ENCODE measurements at places on chromosomes 16 and 17.
A peak's percentile ranks its signal among the peaks of the same experiment; 100 is the strongest.

DNA sequence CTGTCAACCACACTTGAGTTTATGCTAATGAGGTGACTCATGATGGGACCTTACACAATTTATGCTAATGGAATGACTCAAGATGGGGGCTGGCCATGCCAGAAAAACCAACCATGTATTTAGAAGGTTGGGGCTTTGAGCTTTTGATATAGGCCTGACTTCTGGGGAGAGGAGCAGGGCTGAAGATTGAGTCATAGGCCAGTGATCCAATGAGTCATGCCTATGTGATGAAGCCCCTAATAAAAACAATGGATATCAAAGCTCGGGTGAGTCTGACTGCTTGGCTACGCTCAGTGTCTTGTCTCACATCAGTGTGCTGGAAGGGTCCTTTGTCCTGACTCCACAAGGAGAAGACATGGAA is 7.3 kb downstream of the MFSD6L start:
- DNase-seq, result no peak

DNA sequence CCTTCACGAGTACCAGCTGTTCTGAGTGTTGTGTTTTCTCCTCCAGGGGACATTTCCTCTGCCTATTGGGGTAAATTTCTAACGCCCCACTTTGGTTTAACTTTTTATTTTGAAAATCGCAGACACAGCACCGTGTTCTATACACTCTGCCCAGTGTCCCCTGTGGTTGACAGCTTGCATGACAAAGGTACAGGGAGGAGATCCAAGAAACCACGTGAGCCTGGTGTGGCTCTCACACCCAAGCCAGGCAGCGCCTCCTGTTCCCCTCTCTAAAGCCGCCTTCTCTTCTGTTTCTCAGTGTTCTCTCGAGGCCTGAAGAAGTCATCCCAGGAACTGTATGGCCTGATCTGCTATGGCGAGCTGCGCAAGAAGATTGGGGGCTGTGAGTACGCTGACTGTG is 25.4 kb downstream of the CRAMP1 start:
- DNase-seq, result no peak

DNA sequence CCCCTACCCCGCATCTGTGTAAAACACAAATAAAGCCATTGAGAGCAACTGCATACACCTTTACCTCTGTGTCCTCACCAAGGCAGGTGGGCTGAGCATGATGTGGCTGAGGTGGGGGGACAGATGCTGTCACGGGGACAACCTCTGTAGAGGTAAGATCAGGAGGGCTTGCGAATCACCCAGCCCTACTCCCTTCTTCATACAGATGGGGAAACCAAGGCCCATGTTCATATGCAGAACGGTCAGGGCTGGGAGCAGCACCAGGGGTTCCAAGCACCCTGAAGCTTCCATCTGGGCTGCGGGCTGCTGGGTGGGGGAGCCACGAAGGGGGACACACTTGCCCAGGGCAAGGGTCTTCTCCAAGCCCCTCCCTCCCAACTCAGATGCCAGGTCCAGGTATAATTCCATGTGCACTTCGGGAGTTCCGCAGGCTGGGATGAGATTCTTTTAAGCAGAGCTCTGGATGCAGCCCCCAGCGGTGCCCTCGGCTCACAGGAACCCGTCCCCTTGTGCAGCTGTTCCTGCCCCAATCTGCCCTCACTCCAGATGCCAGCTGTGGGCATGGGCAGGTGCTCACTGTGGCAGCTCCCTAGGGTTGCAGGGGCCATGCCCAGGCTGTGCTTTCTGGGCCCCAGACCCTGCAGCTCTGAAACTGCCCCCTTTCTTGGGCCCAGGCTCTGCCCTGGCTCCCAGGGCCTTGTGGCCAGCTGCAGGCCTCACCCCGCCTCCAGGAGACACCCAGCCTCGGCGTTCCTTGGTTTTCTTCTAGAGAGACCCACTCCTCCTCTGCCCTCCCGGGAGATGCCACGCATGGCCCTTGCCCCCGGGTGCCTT is 9.6 kb downstream of the CTRB1 start:
- no peak for DNase-seq

GRCh38 chr17:53227514-53227913 is 595.2 kb upstream of the KIF2B start:
- no peak for DNase-seq

- DNase-seq, result no peak
Observed at GRCh38 chr16:50281391-50282009, 15.1 kb downstream of the ADCY7 start.

- no peak for DNase-seq
Observed at GRCh38 chr17:34356194-34356593, at the start of gene CCL13. CCL13 (plus strand) TSS chr17:34356480; CDS start chr17:34356527, 47 bp downstream.

GRCh38 chr17:14762736-14763479 is 462.0 kb downstream of the HS3ST3B1 start:
- DNase-seq, result no peak

DNA sequence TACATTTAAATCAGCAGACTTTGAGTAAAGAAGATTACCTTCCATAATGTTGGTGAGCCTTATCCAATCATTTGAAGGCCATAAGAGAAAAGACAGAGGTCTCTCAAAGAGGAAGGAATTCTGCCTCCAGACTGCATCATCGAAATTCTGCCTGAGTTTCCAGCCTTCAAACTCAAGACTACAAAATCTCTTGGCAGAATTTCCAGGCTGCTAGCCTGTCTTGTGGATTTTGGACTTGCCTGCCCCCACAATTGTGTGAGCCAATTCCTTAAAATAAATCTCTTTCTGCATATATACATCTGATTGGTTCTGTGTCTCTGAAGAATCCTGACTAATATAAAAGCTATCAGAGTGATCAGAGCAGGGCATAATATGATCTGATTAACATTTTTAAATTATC is 216.6 kb upstream of the CPHXL start:
- no peak for DNase-seq

GRCh38 chr17:75615301-75615700 is 17.9 kb upstream of the SMIM5 start:
- no peak for DNase-seq

DNA sequence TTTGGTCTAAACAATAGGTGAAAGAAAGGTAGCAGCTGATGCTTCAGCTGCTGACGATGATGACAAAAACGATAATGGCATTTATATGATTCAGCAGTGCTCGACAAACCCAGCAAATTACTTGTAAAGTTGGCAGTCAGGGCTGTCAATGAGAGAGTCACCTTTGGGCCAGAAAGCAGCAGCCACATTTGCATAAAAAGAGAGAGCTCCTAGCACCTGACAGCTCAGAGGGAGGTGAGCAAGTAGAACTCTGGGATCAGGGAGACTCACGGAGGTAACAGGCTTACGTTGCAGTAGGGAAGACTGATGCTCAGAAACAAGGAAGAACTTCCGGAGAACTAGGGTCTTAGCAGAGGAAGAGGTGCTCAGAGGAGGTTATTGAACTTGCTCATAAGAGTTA is 291.9 kb upstream of the ZFHX3 start:
- no peak for DNase-seq

DNA sequence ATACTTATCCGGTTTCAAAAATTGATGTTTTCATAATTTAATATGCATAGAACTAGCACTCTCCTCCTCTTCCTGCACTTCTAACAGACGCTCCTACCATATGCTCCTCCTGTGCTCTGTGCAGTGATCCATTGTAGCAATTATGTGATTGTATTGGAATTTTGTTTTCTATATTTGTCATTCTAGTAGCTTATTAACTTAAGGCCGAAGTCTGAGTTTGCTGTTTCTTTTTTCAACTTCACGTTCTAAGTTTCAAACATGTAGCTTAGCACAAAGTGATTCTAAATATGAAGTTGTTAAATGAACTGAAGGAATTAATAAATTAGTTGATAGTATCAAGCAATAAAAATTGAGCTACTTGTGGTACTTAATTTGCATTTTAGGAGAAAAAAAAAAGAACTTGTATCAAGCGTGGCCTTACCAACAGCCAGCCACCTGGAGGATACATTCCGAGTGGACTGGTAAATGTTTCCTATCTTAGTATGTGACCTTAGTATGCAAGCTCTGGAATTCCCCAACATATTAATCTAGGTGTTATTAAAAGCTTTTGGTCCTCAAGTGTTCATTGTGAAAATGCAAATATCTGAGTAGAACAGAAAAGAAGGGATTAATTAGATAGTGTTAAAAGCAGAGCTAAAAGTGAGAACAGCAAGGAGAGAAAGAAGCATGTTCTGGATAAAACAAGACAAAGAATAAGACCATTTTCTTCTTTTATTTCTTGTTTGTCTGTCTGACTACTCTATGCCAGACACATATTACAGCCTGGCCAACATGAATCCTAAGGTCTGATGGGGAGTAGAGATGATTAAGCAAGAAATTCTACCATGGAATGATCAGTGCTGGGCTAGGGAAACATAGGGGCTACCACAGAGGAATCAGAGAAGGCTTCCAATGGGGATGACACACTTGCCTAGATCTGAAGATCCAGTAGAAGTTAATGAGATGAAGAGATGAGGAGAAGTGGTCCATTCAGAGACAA is 290.4 kb upstream of the MON1B start:
- no peak for DNase-seq

DNA sequence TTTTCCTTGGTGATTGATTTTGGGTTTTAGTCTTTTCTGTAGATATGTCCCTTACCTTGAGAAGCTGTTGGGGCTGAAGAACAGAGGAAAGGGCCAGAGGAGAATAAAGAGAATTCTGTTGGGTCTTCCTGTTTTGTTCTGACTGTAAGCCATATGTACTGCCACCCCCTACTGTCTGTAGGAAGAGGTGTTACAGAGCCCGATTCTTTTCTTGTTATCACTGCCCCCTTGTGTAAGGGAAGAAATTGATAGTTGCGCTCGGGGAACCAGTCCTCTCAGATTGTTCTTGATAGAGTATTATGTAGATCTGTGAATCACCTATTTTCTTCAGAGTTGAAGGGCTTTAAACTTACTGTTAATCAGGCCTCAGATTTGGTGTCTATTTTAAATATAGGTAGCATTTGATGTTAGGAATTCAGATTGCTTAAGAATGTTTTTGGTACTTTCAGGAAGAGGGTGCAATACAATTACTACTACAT is 2.4 kb downstream of the TANC2 start:
- DNase-seq, result peak; percentile 31

DNA sequence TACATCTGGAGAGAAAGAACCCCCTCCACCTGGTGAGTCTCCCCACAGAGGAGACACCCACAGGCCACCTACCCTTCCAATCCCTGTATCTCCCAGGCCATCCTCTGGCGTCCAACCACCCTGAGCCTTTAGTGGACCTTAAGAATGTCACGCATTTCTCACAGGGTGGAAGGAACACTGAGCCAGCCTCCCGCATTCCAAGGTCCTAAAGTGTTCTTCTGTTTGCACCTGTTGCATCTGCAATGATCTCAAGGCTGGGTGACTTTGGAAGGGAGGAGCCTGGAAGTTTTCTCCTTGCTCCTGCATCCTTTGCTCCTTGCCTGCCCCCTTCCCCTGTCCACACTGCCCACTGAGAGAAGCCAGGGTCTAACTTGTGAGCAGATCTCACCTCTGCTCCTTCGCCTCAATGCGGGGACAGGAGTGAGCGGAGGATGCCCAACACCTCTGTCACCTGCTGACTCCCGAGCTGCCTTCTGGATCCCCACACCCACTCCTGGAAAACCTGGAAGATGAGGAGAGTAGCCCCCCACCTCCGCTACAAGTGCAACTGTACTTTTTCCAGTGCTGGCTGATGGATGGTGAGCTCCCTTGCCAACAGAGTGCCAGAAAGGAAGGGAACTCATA is 3.7 kb downstream of the CHST5 start:
- DNase-seq, result no peak

DNA sequence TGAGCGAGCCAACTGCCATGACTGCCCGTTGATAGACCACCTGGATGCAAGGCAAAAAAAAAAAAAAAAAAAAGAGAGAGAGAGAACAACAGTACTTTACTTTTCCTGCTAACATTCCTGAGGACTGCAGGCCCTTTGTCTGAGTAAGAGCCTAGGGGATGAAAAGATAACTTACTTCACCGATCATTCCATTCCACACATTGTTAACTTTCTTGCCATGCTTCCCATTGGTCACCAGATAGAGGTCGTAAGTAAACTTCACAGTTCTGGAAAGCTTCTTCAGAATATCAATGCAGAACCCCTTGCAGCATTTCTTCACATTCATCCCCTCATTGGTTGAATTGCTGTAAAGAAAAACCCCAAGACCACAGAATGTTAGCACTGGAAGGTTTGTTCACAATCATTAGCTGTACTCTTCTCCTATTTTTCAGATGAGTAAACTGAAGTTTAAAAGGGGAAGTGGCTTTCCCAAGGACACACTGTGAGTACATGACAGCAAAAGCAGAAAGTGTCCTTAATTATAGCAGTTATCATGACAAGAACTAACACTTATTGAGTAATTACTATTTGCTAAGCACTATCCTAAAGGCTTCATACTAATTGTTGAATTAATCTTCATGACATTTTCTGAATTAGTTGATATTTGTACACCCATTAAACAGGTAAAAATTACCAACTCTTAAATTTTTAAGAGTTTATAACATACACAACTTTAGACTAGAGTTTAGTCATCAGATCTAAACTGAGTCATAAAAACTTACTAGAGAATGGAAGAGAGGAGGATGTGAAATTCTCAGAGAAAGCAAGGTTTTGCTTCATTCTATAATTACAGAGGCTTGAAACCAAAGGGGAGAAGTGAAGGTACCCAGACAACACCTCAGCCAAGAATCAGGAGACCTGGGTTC is 341.2 kb downstream of the GRIN2A start:
- no peak for DNase-seq

- no peak for DNase-seq
Observed at GRCh38 chr17:42315402-42316156, 27.3 kb downstream of the STAT5A start.

DNA sequence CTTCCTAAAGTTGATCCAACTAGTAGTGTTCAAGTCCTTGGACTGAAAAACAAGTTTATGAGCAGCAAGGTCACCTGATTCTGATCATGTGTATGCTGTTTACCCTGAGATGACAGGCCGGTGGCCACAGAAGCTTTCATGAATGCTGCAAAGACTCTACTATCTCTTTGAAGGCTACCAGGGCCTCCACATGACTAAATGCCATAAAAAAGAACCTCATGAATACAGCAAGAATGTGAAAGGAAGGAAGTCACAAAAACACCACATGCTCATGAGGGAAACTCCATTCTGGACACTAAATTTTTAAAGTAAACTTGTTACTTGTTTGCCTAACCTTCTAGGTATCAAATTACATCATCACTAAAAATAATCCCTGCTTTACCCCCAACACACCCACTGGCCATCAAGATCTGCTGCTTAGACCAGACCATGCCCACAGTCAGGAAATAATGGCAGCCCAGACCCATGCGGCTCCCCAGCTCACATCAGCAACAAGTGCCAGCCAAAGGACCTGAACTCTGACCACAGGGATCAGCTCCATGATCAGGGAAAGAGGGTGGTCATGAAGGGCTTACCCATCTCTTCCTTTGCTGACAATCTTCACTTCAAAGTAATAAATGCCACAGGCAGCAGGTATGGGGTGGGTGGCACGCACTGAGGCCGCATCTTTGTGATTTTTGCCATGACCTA is 1.4 kb downstream of the RANBP10 start:
- DNase-seq, result no peak

DNA sequence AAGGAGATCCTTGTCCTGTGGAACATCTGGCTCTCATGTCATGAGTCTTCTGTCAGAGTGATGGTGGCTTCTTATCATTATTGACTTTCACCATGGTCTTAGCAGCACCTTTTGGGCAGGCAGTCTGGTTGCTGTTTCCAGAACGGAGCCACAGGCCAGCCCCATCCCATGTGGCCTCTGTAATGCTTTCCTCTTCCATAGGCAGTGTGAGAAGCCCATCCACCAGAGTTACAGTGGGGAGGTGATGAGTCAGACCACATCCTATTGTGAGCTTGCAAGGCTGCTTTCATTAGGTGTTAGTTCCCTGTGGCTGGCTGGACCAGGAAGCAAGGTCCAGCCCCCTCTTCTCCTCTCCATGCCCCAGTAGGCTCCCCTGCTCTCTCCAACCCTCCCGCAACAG is 30.8 kb upstream of the SPACA3 start:
- DNase-seq, result no peak

Measured in stimulated activated CD4-positive, alpha-beta T cell treated with anti-CD3 and anti-CD28 coated beads, TNF-alpha, amount 100 ng/mL, for 24 hours (primary cell).